ENCODE measurements at places on chromosomes 16 and 17.

GRCh38 chr16:31248344-31248743 is 11.4 kb upstream of the ITGAM start:
- H3K4me3 ChIP-seq, result no peak overlapping the region
- no peaks in the 10 kb centered on the region for H3K4me1 ChIP-seq
- H3K27me3 ChIP-seq, result no peaks in the 10 kb centered on the region
- no peaks in the 10 kb centered on the region for H3K36me3 ChIP-seq
- H3K27ac ChIP-seq, result no peak overlapping the region

- H3K27me3 ChIP-seq, result no peaks in the 10 kb centered on the region
- no peaks in the 10 kb centered on the region for H3K36me3 ChIP-seq
- no peak overlapping the region for H3K4me3 ChIP-seq
- no peak for DNase-seq
- no peak overlapping the region for H3K27ac ChIP-seq
- no peaks in the 10 kb centered on the region for H3K4me1 ChIP-seq
Measured at GRCh38 chr17:73184136-73184993, 8.5 kb upstream of the COG1 start.

GRCh38 chr16:2209258-2210008 is 1.2 kb downstream of the BRICD5 start:
- no peak overlapping the region for H3K4me3 ChIP-seq
- no peak overlapping the region for H3K27ac ChIP-seq
- H3K4me1 ChIP-seq, result peaks cover 25% of the 10 kb centered on the region
- H3K36me3 ChIP-seq, result no peaks in the 10 kb centered on the region

DNA sequence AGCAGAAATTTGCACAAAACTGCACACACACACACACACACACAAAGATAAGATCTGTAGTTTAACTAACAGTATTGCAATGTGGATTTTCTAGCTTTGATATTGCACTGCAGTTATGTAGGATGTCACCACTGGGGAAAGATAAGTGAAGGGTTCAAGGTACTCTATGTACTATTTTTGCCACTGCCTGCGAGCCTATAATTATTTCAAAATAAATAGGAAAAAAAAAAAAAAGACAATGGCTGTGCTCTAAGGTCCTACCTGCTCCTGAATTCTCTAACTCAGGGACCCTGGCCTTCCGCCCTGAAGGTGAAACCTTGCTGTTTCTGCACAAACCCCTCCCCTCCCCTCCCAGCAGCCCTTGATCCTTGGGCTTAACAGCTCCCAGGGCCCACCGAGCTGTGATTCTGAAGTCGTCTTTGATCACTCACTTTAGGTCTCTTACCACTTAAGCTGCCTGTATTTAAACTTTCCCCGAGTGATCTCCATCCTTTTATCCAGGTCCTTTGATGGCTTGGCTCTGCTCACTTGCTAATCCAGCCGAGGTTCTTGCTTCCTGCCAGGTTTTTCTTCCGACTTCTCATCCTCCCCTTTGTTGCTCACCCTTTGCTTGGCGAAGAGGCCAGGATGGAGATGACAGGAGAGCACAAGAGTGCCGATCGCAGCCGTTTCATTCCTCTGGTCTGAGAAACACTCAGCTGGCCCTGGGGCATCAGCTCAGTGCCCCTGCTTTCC is 37.7 kb downstream of the TMEM114 start:
- DNase-seq, result no peak
- no peaks in the 10 kb centered on the region for H3K27me3 ChIP-seq
- H3K4me1 ChIP-seq, result no peaks in the 10 kb centered on the region
- no peak overlapping the region for H3K4me3 ChIP-seq
- H3K27ac ChIP-seq, result no peak overlapping the region
- no peaks in the 10 kb centered on the region for H3K36me3 ChIP-seq

All from endothelial cell of umbilical vein (primary cell).